Right cardiac atrium (tissue), 5 donors: ENCODE measurements at places on chromosomes 12 and 14. TPM values are rescaled to one million over a fixed set of nuclear protein-coding genes. Genes with fewer than 3 reads are reported as not detected.

ANG gene
- 11.0 TPM for polyA plus RNA-seq

CLEC2B gene
- 5.0 TPM for polyA plus RNA-seq

ZNF891 gene
- polyA plus RNA-seq: 0.86 TPM

GRCh38 chr14:99199846-99200653 lies 71.9 kb downstream of the BCL11B start:
- DNase-seq: no peak

- no peak for DNase-seq
These were observed 41.1 kb downstream of the GPR19 start for GRCh38 chr12:12654691-12655460.
